Stimulated activated CD8-positive, alpha-beta memory T cell treated with anti-CD3 and anti-CD28 coated beads, Interleukin-2, amount 100 ng/mL, for 48 hours (primary cell): ENCODE measurements at places on chromosomes 11 and 22.
A peak's percentile ranks its signal among the peaks of the same experiment; 100 is the strongest.

- DNase-seq, result no peak
Measured at GRCh38 chr11:35367491-35367890, 51.9 kb downstream of the SLC1A2 start.

DNA sequence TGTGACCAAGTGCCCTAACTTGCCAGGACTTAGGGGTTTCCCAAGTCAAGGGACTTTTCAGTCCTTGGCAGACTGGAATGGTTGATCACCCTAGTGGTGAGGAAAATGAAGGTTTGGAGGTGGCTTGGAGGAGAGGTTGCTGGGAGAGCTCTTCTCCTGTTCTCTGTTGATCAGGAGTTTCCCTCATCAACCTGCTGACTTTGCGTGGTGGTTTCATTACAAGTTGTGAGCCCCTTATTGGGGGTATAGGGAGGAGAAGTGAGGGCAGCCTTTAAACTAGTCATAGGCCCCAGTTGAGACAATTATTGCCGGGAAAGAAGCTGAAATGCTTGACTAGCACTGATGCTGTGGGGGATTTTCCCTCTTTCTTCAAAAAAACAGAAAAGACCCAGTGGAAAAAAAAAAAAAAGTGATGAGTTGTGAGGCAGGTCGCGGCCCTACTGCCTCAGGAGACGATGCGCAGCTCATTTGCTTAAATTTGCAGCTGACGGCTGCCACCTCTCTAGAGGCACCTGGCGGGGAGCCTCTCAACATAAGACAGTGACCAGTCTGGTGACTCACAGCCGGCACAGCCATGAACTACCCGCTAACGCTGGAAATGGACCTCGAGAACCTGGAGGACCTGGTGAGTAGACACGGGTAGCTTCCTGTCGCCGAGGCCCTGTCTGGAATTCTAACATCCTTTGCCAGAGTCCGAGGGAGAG is at the start of gene CXCR5:
Gene CXCR5 (plus strand): TSS at position 525 of the 704 bp plus-strand sequence. CDS start 50 bp downstream, at position 575.
- DNase-seq, result no peak

- DNase-seq, result no peak
Measured at GRCh38 chr11:111499483-111499882, 12.7 kb downstream of the BTG4 start.

GRCh38 chr22:19115628-19116027 is 6.6 kb downstream of the DGCR2 start:
- no peak for DNase-seq

DNA sequence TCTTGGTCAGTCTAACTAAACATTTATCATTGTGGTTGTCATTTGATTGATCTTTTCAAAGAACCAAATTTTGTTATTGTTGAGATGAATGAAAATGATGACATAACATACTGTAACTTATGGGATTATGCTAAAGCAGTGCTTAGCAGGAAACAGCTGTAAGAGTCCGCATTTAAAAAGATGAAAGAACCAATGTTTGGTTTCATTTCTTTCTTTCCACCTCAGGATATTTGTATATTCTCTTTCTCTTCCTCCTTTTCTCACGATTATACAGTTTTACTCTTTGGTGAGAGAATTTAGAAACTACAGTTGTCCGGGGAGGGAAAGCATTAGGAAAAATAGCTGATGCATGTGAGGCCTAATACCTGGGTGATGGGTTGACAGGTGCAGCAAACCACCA is 23.1 kb downstream of the PIH1D2 start:
- no peak for DNase-seq

DNA sequence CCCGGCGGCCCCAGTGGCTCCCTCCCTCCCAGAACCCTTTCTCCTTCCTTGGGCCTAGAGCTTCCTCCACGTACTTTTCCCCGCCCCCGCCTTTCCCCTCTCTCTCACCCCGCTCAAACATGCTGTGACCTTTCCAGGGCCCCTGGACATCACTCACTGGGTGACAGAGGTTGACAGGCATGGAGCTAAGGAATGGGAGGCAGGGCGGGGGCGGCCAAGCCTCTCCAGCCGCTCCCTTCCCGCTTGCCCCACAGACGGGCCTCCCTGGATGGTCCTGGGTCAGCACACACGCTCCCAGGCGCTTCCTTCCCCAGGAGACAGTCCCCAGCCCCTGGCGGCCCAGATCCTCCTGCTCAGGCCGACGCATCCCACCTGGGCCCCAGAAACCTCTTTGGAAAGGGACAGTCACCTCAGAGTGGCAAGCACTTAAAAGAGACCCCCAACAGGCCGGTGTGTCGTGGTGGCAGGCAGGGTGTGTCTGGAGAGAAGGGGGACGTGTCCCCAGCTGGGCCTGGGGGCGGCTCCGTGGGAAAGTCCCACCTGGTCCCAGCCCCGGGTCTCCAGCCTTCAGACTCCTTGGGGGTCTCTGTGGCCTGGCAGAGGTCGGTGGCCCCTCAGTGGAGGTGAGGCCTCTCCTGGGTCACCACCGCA is 8.8 kb downstream of the H19 start:
- no peak for DNase-seq

GRCh38 chr22:48820481-48821345 is 1007.0 kb downstream of the BRD1 start:
- DNase-seq, result no peak

GRCh38 chr11:7630002-7630401 is 43.3 kb downstream of the CYB5R2 start:
- DNase-seq, result no peak

- no peak for DNase-seq
Measured at GRCh38 chr11:130553306-130553705, 104.9 kb downstream of the ADAMTS15 start.

- DNase-seq, result no peak
Measured at GRCh38 chr11:72815110-72815618, 953 bp downstream of the ATG16L2 start.

DNA sequence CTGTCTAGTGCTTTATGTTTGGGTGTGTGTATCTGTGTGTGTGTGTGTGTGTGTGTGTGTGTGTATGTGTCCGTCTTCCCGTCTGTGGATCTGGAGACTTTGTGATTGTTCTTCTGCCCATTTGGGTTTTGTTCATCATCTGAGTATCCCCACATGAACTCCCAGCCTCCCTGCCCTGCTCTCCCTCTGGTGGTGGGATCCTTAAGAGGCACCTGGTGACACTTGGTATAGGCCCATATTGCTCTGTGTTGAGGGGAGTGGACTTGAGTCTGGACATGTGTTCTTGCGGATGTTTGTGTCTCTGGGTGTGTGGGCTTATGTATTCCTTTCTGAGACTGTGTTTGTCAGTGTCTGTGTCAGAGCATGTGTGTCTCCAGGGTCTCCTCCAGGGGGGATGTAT is 15.3 kb downstream of the RCOR2 start:
- no peak for DNase-seq

DNA sequence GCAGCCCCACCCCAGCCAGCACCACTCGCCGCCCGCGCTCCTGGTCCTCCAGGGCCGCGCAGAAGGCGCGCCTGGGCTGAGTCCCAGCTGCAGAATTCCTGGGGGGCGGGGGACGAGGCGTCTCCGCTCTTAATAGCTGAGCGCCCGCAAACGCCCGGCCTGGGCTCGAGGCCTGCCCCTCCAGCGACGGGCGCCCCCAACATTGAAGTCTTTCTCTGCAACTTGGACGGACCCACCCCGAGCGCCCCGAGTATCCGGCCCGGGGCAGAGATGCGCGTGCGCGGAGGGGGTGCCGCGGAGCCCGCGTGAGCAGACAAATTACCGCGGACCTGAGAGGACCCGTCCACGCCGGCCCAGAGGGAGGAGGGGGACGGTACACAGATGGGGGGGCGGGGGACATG is 6.7 kb upstream of the SYT7 start:
- DNase-seq, result peak; percentile 8

GRCh38 chr11:16293204-16293681 is 63.1 kb downstream of the SOX6 start:
- DNase-seq, result no peak

- no peak for DNase-seq
Measured at GRCh38 chr22:44898236-44898635, 111.6 kb downstream of the PHF21B start.

DNA sequence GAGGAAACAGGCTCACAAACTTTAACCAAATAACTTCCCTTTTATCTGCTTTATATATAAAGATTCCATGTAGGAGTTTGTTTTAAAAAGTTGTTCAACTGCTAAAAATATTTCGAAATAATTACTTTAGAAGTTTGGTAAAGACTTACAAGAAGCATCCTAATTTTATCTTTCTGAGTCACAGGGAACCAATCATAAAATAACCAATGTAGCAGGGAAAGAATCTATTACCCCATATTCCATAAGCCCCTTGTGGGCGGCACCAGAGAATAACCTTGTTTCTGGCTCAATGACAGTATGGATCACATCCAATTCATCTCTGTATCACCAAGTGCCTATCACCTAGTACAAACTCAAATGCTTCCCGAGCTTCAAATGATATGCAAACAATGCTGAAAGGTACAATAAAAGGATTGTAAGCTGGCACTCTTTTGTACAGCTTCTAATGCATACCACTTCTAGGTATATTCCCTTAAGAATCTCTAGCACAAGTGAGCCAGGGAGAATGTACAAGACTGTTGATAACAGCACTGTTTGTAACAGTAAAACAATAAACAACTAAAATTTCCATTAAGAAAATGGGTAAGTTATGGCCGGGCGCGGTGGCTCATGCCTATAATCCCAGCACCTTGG is 158.4 kb downstream of the ATG16L2 start:
- DNase-seq, result no peak

GRCh38 chr11:36724742-36725385 is 126.8 kb upstream of the RAG2 start:
- DNase-seq, result no peak

GRCh38 chr11:130068546-130068985 is 1.1 kb upstream of the APLP2 start:
- DNase-seq, result no peak

DNA sequence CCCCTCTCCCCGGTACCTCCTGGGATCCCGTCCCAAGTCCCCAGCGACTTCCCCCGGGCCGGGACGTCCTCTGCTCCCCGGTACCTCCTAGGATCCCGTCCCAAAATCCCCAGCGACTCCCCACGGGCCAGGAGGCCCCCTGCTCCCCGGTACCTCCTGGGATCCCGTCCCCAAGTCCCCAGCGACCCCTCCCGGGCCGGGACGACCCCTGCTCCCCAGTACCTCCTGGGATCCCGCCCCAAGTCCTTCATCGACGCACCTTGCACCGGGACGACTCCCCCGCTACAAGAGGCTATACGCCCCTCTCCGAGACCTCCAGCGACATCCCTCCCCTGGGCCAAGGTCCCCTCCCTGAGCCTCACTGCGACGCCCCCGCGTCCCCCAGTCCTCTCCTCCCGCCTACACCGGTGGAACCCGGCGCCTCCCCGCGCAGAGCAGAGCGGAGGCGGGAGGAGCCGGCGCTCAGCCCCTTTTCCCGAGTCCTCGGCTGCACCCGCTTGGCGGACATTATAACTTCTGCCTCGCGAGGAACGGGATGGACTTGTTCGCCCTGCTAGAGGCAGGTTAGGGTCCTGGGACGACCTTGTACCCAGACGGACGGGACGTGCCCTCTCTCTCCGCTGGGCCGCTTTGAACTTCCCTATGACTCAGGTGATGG is 912 bp downstream of the KREMEN1 start:
- no peak for DNase-seq

GRCh38 chr11:13465909-13466371 is 2.9 kb upstream of the BTBD10 start:
- no peak for DNase-seq

DNA sequence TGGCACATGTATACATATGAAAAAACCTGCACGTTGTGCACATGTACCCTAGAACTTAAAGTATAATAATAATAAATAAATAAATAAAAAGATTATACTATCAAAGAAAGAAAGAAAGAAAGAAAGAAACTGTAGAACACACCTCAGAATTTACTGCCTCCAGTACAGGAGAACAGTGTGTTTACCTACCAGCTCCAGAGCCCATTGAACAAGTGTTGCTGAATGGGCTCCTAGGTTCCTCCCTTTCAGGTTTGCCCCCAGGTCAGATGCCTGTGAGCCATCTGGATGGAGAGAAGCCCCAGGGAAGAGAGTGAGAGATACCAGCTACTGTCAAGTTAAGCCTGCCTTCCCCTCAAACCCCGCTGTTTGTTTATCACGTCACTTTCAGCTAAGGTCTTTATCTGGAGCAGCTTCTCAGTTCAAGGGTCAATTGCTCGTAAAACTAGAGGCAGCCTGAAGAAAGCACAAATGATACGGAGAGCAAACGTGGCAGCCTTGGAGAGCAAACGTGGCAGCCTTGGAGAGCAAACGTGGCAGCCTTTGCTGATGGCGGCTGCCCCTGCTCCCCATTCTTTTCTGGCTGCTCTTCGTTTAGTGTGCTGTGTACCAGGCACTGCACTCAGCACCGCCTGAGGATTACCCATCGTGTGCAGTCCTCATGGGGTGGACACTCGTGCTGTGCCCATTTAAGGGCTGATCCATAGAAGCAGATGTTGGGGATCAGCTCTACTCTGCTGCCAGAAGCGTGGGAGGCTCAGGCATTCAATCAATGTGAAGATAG is 111.7 kb downstream of the ADAMTS15 start:
- no peak for DNase-seq

GRCh38 chr11:67400942-67401494 is 640 bp downstream of the PPP1CA start:
- no peak for DNase-seq

DNA sequence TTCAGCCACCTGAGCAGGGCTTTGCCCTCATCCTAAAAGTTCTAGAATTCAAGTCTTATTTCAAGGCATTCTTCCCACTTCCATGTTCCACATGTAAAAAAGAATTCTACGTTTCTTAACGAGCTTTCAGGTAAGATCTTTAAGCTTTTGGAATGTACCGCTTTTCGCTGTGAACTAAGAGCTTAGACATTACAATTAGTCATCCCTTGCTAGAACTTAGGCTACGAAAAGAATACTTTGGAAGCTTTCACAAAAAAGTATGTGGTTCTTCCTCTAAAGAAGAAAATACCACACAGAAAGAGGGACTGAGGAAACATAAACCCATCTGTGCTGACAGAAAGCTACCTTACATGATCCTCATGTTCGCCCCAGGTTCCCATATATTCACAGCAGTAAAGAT is 1.9 kb downstream of the NUMA1 start:
- no peak for DNase-seq

GRCh38 chr11:115643549-115644270 is 139.5 kb upstream of the CADM1 start:
- DNase-seq, result no peak

- DNase-seq, result no peak
Measured at GRCh38 chr22:27094633-27095308, 437.4 kb downstream of the MIAT start.

DNA sequence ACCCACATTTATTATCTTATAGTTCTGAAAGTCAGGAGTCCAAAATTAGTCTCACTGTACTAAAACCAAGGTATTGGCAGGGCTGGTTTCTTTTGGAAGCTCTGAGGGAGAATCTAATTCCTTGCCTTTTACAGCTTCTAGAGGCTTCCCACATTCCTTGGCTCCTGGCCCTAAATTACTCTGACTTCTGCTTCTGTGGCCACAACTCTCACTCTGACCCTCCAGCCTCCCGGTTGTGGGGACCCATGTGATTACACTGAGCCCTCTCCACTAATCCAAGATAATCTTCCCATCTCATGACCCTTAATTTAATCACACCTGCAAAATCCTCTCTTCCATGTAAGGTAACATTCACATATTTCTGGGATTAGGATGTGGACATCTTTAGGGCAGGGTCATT is 110.9 kb downstream of the ARL14EP start:
- DNase-seq, result no peak

- DNase-seq, result no peak
Measured at GRCh38 chr11:113270080-113270479, 44.3 kb upstream of the TTC12 start.

- no peak for DNase-seq
Measured at GRCh38 chr11:62035293-62035692, 67.9 kb upstream of the FTH1 start.
